ENCODE measurements at places on chromosomes 6 and 20.

GRCh38 chr6:16511723-16512489 is 249.4 kb downstream of the ATXN1 start:
- DNase-seq, result peak; percentile 72

GRCh38 chr6:150145427-150145826 is 2.6 kb downstream of the PPP1R14C start:
- no peak for DNase-seq

- DNase-seq, result no peak
These were observed 2.0 kb downstream of the LY86 start for GRCh38 chr6:6590530-6590929.

DNA sequence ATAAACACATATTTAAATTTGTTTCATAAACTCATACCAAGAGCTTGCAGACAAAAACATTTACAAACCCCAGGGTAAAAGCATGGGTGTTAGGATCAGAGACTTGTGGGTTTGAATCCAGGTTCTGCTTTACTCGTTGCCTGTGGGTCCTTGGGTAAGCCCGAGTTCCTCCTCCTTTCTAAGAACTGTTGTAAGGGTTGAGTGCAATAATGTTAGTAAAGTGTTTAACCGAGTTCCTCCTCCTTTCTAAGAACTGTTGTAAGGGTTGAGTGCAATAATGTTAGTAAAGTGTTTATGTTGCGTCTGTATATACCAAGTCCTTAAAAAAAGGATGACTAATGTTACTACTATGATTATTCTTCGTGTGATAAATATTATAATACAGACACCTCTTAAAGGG is 18.7 kb downstream of the CCDC170 start:
- DNase-seq, result no peak

DNA sequence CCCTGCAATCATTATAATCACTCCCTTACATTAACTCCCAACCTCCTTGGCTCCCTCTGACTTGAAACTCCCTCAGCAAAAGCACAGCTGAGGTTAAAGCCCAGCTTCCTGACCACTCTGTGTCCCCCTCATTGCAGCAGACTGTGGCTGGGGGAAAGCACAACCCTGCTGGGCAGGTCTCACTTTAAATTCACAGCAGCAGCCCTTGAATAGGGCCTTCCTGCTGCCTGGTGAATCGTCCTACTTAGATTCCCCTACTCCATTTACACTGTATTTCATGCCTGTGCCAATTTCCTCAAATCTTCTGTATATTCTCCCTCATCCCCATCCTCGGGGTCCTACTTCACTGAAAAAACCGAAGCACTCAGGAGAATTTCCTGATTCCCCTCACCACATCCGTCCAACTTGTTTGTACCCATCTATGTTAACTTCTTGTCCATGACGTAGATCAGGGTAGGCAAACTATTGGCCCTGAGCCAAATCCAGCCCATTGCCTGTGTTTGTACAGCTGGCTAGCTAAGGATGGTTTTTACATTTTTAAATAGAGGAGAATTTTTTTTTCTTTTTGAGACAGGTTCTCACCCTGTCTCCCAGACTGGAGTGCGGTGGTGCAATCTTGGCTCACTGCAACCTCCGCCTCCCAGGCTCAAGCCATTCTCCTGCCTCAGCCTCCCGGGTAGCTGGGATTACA is 31.5 kb upstream of the GCM1 start:
- no peak for DNase-seq

GRCh38 chr6:165109011-165109410 is 200.4 kb downstream of the C6orf118 start:
- DNase-seq, result no peak

GRCh38 chr20:61449057-61449609 is 197.1 kb downstream of the CDH4 start:
- DNase-seq, result no peak

DNA sequence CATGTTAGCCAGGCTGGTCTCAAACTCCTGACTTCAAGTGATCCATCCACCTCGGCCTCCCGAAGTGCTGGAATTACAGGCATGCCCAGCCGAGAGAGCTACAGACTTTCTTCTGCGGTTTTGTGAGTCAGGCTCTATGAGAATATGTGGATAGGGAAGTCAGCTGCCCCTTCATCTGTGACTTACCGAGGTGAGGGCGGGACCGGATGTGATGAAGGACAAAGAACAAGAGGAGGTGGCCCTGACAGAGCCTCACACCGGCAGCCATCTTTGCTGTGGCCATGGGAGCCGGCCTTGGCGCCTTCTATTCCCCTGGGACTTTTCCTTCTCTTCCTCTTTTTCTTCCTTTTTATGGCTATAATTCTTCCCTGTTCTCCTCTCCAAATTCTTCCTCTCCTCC is 67.0 kb downstream of the IYD start:
- no peak for DNase-seq

DNA sequence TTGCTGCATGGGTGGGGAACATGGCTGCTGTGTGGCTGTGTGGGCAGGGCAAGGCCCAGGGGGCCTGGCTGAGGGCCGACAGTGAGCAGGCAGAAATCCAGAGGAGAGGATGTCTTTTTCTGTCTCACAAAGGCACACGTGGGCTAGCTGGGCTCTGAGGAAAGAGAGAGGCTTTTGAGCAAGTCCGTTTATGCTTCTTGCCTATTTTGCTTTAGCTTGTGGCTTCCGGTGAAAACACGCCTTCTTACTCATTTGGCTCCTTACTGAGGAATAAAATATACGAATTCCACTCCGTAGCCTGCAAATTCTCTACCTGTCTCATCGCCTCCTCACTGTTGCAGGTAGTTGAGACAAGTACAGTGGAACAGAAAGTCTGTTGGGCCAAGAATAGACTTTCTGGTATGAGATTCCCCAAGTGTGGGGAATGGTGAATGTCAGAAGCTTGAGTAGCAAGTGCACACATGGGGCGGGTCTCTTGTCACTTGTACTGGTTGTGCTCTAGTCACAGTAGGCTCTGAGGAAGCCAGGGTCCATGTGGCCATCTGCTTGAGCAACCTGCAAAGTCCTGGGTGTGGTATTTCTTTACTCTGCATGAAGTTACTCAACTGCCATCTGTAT is 28.4 kb downstream of the WRNIP1 start:
- DNase-seq, result no peak

DNA sequence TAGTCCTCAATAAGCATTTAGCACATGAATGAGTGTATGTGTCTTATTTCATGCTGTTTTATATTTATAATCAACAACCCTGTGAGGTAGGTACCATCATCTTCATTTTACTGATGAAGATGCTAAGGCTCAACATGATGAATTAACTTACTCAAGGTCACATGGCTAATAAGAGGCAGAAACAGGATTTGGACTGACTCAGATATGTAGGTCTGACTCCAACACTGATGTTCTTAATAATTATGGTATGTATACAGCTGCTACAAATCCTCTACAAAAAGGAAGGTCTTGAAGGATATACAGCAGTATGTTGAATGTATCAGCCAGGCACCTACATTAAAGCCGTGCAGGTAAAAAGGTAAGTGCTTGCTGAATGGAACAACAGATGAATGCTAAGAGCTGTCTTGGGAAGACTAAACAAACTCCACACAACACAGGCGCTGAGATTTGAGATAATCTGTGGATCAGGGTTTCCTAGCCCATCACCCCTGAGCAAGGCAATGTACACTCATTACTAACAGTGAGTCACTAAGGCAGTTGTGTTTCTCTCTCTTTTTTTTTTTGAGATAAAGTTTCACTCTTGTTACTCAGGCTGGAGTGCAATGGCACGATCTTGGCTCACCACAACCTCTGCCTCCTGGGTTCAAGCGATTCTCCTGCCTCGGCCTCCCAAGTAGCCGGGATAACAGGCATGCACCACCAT is 31.9 kb downstream of the TTI1 start:
- DNase-seq, result no peak

- peak; percentile 67 for DNase-seq
These were observed at the start of gene CDH22 for GRCh38 chr20:46308258-46309157. CDH22 (minus strand) TSS chr20:46308498; CDS start chr20:46251294, 57,204 bp downstream.

- DNase-seq, result no peak
These were observed 38.7 kb downstream of the DACT2 start for GRCh38 chr6:168280899-168281245.

- DNase-seq, result no peak
These were observed 125.6 kb upstream of the MARCKS start for GRCh38 chr6:113731541-113731940.

- DNase-seq, result no peak
These were observed 23.8 kb downstream of the ADGRF4 start for GRCh38 chr6:47722194-47722593.

DNA sequence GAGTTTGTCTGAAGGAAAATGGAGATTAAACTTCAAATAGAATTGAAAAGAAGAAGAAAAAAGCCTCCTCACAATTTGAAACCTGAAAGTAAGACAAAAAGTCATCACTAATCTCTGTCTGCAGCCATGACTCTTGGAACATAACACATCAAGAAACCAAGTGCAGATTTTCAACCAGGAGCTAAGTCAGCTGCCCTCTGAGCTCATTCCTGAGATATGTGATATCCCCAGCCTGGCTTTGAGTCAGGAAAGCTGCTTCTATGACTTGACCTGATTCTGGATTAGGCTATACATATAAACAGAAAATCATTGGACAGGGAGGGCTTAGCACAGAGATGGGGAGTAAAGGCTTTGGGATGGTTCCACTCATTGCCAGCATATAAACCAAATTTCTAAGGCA is 891.4 kb downstream of the TFAP2A start:
- no peak for DNase-seq

DNA sequence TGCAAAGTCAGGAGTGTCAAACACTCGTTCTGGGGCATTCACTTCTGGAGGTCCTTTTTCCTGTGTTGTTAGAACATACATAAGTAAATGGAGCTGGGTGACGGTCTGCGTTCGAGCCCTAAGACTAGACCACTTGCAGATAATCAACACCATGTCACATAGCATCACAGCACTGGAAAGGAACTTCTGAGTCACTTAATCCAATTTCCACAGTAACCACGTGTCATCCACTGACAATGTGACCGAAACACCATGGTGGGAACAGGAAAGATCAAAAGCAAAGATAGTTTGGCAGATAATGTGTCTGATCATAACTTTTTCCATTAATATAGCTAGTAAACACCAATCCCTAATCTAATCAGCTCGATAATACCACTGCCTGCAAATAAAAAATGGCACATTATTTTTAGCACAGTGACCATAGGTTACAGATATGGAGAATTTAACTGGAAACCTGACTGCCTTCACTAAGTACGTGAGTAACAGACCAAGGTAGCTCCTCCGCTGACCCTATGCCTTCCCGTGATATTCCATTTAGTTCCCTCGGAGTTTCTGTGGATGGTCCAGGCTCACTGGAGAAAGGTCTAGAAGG is 34.8 kb downstream of the WRNIP1 start:
- DNase-seq, result no peak

DNA sequence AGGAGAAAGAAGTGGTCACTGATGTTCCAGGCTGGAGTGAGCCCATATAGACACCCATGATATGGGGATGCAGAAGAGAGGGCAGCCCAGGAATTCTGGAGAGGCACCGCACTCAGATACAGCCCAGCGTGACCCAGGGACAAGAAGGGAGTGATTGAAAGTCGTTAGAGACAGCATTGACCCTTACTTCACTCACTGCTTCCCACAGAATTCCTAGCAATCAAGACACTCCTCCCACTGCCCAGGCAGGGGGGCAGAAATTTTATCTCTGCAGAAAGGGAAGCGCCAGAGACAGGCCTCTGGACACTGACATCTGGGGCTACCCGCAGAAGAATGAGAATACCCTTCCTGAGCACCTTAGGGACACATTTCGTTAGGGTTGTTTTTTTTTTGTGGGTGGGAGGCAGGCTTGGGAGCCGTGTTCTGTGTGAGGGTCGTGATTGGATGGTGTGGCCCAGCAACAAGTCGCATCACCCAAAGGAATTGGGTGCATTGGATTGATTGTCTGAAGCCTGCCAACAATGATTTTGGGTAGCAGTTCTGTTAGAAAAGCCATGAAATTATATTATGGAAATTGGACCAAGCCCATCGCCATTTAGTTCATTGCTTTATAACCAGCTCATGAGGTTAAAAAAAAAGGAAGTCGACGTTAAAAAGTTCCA is 45.9 kb upstream of the MAP3K4 start:
- no peak for DNase-seq

- no peak for DNase-seq
These were observed 168.3 kb upstream of the THEMIS start for GRCh38 chr6:128069188-128069587.

GRCh38 chr20:21705575-21706260 is at the start of gene PAX1:
PAX1 (plus strand) TSS chr20:21705664; CDS start chr20:21705713, 49 bp downstream.
- no peak for DNase-seq

- no peak for DNase-seq
These were observed 35.9 kb downstream of the PLG start for GRCh38 chr6:160737934-160738333.

- peak; percentile 57 for DNase-seq
These were observed at the start of gene MACROD2 for GRCh38 chr20:13995086-13995665. MACROD2 (plus strand) TSS chr20:13995516.

DNA sequence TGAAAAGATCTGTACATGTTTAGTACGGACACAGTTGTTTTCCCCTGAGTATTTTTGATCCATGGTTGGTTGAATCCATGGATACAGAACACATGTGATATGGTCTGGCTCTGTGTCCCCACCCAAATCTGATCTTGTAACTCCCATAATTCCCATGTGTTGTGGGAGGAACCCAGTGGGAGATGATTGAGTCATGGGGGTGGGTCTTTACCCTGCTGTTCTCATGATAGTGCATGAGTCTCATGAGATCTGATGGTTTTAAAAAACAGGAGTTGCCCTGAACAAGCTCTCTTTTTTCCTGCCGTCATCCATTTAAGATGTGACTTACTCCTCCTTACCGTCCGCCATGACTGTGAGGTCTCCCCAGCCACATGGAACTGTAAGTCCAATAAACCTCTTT is 139.2 kb downstream of the CDKAL1 start:
- DNase-seq, result no peak

GRCh38 chr20:6705106-6705766 is 62.2 kb upstream of the BMP2 start:
- DNase-seq, result no peak

Measured in activated CD8-positive, alpha-beta memory T cell treated with anti-CD3 and anti-CD28 coated beads for 24 hours (primary cell).